Chondrocyte (in vitro differentiated cells): ENCODE measurements at places on chromosomes 12 and 14. TPM values are rescaled to one million over a fixed set of nuclear protein-coding genes. Genes with fewer than 3 reads are reported as not detected.

CCDC177 gene
- not detected in 3 replicates for total RNA-seq

SELPLG gene
- total RNA-seq, result 2.2 to 3.2 TPM (median 2.9 TPM) in 3 replicates

ACADS gene
- 6.8 to 7.2 TPM (median 7.0 TPM) in 3 replicates for total RNA-seq

PDE3A gene
- total RNA-seq, result 20.6 to 27.9 TPM (median 27.9 TPM) in 3 replicates

SERPINA12 gene
- not detected in 3 replicates for total RNA-seq

EFS gene
- total RNA-seq, result 29.5 to 36.7 TPM (median 29.6 TPM) in 3 replicates

OR6C2 gene
- total RNA-seq, result not detected in 3 replicates

BORCS5 gene
- 9.3 to 12.3 TPM (median 11.3 TPM) in 3 replicates for total RNA-seq

ANO4 gene
- 6.5 to 11.0 TPM (median 9.2 TPM) in 3 replicates for total RNA-seq

OAS2 gene
- 0.07 TPM in 1 of 3 replicates, not detected in the others for total RNA-seq

OASL gene
- total RNA-seq, result not detected in 3 replicates

TBC1D30 gene
- total RNA-seq, result 1.7 to 2.0 TPM (median 1.7 TPM) in 3 replicates

KCNK10 gene
- not detected in 3 replicates for total RNA-seq

DNA sequence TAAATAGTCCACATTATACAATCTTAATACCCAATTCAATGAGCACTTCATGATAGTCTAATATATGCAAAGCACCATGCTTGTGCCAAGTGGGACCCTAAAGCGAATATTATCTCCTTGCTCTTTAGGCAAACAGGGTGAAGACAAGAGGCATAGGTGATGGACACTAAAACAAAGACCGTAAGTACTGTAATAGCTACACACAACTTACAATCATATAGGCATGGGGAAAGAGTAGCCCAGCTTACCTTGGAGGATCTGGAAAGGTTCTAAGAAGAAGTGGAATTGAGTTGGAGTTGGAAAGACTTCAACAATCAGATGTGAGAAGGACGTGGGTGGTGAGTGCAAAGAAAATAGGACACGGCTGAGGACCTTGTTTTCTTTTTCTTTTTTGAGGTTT, 19.1 kb upstream of the BCL2L14 start:
- DNase-seq, result no peak

- DNase-seq, result no peak
Measured at GRCh38 chr12:87518481-87518880, 510.7 kb downstream of the C12orf50 start.

GRCh38 chr14:105192866-105193731, 12.0 kb upstream of the NUDT14 start:
- DNase-seq, result no peak

DNA sequence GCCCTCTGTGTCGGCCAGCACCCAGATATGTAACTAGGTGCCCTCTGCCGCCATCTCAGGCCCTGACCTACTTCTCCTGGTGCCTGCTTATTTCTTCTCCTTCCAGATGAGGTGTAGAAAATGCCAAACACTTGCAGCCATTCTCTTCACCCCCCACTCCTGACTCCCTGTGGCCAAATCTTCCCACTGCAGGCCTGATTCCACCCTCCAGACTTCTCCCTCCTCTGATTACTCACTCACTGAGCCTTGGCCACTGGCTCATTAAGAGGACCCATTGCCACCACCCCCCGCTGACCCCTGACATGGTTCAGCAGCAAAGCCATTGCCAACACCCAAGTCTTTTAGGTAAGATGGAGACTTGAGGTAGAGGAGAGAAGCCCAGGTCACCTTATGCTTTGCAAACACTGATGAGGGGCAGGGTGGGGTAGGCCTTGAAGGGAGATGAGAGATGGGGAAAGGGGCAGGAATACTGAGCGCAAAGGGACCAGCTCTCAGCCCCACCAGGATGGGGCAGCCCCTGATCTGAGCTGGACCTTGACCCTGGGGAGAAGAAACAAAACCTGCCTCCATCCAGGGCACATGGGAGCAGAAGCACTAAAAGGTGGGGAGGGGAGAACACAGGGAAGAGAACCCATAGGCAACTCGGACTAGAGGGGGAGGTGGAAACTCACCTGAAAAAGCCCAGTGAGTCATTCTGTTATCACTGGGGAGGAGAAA, 25.1 kb upstream of the ANO2 start:
- no peak for DNase-seq

- DNase-seq, result no peak
Measured at GRCh38 chr12:14850929-14851663, 7.8 kb upstream of the ART4 start.

- no peak for DNase-seq
Measured at GRCh38 chr12:61879229-61879628, 381.0 kb upstream of the USP15 start.

- no peak for DNase-seq
Measured at GRCh38 chr12:67645126-67645525, 3.4 kb upstream of the DYRK2 start.

DNA sequence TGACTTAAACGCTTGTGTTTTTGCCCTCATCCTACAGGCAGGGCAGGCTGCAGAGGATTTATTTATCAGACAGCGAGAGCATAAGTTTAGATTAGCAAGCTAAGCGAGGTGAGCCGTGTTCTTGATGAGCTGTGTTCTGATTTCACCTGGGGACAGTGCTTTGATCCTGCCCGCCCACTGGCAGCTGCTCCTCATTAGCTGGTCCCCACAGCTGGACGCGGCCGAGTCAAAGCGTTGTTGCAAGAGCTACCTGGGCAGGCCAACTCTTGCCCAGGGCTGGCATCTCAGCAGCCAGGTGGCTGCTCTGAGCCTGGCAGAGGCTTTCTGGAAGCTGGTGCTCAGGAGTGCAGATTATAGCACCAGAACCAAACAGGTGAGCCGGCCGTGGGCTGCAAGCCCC, 46.8 kb upstream of the BEGAIN start:
- DNase-seq, result no peak

GRCh38 chr12:114770323-114770722, 86.3 kb upstream of the TBX3 start:
- DNase-seq, result no peak

DNA sequence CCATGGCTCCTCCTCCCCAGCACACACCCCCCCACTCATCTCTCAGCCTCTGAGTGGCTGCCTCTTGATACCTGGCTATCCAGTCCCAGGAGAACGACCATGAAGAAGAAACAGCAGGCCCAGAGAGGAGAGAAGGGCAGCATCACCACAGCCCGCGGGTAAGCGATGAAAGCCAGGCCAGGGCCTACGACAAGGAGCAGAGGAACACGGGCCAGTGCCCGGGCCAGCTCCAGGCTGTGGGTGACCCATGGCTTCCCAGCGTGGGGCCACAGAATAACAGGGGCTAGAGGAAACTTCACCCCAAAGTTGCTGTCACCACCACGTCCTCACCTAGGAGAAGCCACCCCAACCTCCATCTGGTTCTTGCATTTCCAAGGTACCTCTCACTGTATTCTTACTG, 10.4 kb upstream of the SLC6A12 start:
- DNase-seq, result no peak

- DNase-seq, result no peak
Measured at GRCh38 chr14:79475887-79476532, 735.3 kb downstream of the DIO2 start.

DNA sequence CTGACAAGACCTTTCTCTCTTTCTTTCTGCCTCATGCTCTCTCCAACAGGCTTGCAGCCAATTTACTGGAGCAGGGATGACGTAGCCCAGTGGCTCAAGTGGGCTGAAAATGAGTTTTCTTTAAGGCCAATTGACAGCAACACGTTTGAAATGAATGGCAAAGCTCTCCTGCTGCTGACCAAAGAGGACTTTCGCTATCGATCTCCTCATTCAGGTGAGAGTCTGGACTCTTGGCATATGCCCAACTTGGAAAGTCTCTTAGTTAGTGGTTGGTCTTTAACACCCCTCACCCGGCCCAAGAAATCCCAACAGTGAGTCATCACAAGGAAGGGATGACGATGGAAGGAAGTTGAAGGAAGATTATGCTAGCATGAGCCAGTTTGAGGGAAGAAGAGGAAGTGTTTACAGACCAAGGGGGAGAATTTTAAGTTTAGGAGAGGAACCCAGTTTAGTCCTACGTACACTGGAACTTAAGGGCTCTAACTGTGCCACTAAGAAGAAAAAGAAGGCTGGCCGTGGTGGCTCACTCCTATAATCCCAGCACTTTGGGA, 189.7 kb downstream of the ETV6 start:
- DNase-seq, result no peak

GRCh38 chr12:5076761-5077160, 33.1 kb downstream of the KCNA5 start:
- no peak for DNase-seq

- DNase-seq, result no peak
Measured at GRCh38 chr12:104694711-104695110, 238.0 kb downstream of the CHST11 start.

- no peak for DNase-seq
Measured at GRCh38 chr12:5864301-5864700, 80.8 kb downstream of the ANO2 start.

- peak; percentile 87 for DNase-seq
Measured at GRCh38 chr14:99673305-99674063, 10.6 kb upstream of the CYP46A1 start.

GRCh38 chr12:101619858-101620761, 25.3 kb downstream of the MYBPC1 start:
- DNase-seq, result no peak

GRCh38 chr12:9736936-9737705, 4.2 kb upstream of the CLECL1 start:
- DNase-seq, result no peak

DNA sequence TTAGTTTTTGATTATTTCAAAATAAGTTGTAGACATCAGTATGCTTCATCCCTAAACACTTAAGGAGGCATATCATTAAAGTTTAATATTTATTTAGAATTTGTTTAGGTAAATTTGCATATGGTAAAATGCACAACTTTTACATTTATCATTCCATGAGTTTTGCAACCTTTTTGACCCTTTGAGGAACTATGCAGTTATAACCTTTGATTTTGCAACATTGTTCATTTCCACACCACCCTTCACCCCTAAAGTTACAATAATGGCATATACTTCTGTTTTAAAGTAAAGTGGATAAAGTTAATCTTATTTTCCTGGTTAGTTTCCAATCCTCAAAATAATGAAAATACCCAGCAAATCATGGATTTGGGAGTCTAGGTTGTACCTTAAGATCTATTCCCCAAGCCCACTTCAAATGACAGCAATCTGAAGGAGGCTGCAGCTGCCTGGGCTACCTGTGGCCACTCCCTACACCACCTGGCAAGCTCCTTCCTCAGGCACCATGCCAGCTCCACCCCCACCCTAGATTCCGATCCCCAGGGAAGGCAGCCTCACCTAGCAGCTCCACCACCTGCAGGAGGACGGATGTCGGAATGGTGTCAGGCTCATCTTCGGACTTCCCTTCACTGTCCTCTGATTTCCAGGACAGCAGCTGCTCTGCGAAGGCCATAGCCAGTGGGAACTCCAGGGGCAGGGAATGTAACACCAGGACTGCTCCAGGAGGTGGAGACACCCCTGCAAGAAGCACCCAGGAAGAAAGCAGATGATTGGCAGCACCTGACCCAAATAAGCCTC, 65.1 kb downstream of the TRAFD1 start:
- DNase-seq, result no peak

GRCh38 chr14:70049605-70050004, 139.1 kb downstream of the SLC8A3 start:
- no peak for DNase-seq

GRCh38 chr12:124021007-124021406, 48.0 kb downstream of the ZNF664 start:
- no peak for DNase-seq

DNA sequence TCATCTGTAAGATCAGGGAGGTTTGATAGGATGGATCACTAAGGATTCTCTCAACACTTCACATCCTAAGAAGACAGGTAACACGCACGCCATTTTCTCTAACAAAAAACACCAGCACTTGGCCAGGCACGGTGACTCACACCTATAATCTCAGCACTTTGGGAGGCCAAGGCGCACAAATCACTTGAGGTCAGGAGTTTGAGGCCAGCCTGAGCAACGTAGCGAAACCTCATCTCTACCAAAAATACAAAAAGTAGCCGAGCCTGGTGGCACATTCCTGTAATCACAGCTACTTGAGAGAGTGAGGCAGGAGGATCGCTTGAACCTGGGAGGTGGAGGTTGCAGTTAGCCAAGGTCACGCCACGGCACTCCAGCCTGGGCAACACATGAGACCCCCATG, 10.5 kb upstream of the CDK2AP1 start:
- no peak for DNase-seq

DNA sequence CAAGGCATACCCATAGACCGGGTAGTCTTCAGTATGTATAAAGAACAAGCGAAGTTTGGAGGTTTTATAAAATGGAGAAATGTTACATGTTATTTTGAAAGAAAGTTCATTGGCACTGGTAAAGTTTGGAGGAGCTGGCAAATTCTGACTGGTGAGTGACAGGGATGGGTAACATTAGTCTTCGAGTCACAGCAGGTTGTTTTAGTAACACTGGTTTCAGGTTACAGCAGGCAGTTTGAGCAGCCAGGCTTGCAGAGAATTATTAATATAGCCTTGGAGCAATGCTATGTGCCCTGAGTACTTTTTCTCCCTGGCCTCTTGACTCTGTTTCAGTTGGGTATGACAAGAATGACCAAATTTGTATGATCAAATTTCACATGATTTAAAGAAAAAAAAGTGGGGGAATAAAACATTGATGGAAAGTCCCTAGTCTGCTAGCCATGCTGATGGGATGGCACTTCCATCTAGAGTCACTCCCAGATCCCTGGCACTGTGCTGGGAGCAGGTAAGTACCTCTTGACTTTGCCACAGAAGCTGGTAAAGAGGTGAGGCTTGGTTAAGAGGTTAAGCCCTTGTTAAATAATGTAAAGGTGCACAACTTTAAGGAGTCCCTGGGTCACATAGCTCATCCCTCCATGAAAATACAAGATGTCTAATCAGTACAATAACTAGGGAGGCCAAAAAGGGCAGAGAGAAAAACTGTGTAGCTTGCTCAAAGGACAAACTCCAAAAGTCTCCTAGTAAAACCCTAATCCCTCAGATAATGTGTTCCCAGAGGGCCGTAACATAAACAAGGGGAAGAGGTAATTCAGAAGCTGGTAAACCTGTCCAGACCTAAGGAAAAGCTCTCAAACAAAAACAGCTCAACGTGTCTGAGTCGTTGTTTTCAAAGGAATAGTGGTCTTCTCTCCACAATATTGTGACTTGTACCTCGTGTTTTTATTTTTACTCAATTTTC, 12.7 kb upstream of the SVOP start:
- DNase-seq, result no peak

- DNase-seq, result no peak
Measured at GRCh38 chr14:75826599-75826998, 155.2 kb downstream of the TGFB3 start.

DNA sequence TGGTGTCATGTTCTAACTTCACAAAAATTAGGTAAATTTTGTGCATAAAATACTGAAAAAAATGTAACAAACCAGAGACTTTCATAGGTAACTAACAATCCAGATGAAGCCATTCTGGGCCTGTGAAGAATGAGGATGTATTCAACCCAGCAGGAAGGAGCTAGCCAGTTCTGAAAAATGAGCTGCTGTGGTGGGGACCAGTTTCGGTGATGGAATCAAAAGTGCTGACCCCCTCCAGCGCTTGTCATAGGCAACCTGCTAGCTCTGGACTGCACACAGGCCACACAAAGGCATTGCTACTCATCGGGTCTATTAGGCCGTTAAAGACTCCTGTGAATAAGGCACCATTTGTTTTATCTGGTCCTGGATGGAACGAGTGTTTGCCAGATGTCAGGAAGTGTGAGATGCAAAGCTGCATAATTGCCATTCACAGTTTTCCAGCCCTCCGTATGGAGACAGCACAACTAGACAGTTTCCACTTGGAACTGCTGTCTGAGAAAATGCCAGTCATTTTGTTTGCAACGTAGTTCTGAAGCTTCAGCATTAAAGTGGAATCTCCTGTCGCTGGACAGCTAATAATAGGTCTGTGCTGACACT, 3.3 kb upstream of the RIMBP2 start:
- no peak for DNase-seq
